IPS-NIHi11 (cell line): ENCODE measurements at places on chromosomes 5 and 9.

GRCh38 chr9:101054657-101055056 is 26.1 kb downstream of the PLPPR1 start:
- peak; percentile 19 for DNase-seq

DNA sequence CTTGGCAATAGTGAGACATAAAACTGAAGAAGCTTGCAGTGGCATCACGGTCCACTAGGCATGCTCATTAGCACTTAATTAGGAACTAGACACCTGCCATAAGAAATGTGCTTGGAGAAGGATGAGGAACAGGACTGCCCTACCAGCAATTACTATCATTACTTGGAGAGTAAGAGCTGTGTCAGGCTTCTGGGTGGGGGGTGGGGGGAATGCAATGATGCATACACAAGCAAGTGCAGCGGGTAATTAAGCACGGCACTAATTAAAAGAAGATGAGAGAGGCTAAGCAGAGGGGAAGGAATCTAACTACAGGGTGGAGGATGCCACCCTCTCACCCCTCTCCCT is 53.1 kb downstream of the TLE1 start:
- DNase-seq: no peak

GRCh38 chr5:74446725-74447241 is 193.7 kb downstream of the ENC1 start:
- no peak for DNase-seq

GRCh38 chr5:44659334-44659733 is 149.4 kb upstream of the MRPS30 start:
- DNase-seq: no peak

DNA sequence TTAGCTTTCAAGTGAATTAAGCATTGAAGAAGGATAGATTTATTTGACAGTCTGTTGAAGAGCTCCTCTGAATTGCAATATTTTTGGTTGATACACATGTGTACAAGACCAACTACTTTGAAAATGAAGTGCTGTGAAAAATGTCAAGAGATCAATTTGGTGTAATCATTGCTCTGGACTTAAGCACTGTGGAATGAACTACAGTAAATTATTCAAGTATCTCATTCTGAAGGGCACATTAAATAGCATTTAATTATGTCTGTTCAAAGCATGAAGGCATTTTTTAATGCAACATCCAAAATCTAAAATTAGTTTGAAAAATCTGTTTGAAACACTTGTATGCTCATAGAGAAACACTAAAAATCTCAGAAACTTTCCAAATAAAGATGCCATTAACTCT is 107.5 kb downstream of the CDH18 start:
- no peak for DNase-seq

GRCh38 chr5:148793261-148793660 is 33.1 kb upstream of the ADRB2 start:
- DNase-seq: no peak

DNA sequence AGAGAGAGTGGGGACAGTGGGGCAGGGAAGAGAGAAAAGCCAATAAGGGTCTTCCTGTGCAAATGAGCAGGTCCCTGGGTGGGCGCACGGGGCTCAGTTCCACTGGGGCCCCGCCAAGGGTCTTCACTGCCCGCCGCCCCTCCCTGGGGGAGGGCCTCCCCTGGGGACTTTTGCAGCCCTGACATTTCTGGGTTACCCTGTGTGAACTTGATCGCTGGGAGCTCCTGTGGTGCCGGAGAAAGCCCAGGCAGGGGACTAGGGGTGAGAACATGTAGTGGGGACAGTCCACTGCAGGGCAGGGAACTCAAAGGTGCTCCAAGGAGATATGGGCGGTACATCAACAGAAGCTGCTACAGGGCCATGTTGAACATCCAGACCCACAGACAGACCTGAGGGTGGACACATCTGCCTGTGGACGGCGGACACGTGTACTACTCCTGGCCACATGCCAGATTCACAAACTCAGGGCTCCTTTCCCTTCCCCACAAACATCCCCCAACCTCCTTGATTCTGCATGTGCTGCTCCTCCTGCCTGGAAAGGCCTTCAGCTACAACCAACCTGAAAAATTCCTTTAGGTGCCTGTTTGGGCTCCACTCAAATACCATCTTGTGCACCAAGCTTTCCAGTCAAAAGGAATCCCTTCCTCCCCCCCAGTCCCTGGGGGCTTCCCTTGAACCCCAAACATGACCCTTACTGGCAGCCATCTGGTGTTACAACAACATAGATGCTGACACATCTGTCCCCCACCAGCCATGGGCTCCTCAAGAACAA is 43.0 kb upstream of the NEK6 start:
- no peak for DNase-seq

GRCh38 chr5:126178521-126178920 is 244.7 kb upstream of the GRAMD2B start:
- no peak for DNase-seq

- DNase-seq: peak; percentile 80
Observed at GRCh38 chr9:18504707-18505106, 30.8 kb downstream of the ADAMTSL1 start.

DNA sequence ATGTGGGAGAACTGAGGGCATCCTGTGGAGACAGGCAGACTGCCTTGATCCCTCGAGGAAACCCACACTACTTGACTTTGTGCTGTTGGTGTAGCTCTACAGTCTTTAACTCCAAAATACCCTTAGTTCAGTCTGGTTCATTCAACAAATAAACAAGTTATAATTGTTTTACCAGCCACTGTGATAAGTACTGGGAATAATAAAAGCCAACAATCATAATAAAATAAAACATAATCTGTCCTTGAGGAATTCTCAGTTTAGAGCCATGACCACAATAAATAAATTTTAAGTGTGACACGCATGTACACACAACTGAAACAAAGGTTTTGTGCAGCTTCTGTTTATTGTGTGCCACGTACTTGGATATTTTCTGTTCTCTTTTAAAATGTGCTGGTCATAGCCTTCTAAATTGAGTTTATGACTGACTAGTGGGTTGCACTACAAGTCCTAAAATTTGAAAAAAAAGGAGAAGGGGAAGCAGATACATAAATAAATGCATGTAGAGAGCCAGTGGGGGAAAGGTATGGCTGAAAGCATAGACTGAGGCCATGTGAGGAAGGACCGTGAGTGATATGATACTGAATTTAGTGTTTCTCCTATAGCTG is 6.2 kb upstream of the SCAMP1 start:
- DNase-seq: no peak

- no peak for DNase-seq
Observed at GRCh38 chr9:124361128-124361527, 54.1 kb downstream of the PSMB7 start.

- no peak for DNase-seq
Observed at GRCh38 chr5:74340476-74340875, 300.1 kb downstream of the ENC1 start.

DNA sequence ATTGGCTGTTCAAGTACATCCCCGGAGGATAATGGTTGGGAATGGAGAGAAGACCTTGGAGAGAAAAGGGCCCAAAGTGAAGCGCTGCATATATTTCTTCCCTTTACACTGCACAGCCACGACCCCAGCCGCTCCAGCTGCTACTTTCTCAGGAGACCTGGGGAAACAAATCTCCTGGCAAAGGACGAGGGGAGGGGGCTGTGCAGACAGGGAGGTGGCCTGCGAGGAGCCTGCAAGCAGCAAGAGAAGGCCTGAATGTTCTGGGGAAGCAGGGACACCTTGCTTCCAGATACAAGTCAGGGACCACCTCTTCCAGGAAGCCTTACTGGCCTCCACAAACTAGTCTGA is 739 bp upstream of the PDLIM4 start:
- DNase-seq: no peak

GRCh38 chr5:112738191-112738560 is 491 bp downstream of the APC start:
- DNase-seq: peak; percentile 9

DNA sequence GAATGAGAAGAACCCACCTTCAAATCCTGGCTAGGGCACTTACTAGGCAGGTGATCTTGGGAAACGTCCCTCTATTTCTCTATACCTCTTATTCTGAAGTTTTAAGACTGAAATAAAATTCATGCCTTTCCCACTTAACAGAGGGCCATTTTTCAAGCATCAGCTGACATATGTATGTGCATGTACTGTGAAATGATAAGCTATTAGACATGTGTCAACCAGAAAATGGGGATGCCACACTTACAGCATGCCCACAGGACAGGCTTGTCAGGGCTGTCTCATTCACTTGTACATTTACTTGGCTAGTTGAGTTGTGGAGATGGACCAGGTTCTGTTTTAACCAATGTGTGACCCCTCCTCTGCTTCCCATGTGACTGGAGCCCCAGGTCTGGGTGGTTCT is 78.5 kb downstream of the C9orf152 start:
- no peak for DNase-seq

- no peak for DNase-seq
Observed at GRCh38 chr9:138020120-138020794, 142.7 kb downstream of the CACNA1B start.

GRCh38 chr5:169801324-169801777 is 164.3 kb downstream of the DOCK2 start:
- DNase-seq: no peak

DNA sequence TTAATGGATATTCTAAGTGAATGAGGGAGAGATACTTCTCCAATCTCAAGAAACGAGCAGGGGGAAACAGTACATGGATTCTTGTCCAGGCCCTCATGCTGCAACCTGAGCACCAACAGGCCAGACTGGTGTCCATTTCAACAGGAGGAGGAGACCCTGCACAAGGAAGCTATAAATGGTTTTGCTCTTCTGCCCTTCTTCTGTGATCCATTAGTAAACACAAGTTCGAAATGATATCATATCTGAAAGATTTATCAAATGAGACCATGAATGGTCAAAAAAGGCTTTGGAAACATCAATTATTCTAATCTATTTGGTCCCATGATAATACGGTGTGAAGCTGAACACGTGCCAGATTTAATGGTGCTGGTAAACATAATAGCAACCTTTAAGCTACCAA is 109.8 kb downstream of the NR6A1 start:
- no peak for DNase-seq

DNA sequence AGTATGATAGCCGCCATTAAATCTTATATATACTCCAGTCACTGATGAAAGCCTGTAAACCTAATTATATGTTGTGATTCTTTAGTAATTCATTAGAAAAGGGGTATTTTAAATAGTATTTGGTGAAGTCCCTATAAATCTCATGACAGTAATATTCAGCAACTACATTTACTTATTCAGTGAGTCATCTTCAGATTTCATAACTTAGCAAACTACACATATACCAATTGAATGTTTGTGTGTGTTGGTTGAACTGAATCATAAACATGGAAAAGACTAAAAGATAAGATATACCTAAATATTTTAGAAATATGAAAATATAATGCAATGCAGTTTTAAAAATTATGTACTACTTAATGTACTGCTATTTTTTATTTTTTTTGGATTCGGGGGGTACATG is 1050.4 kb downstream of the MAT2B start:
- DNase-seq: no peak

GRCh38 chr5:167905919-167906853 is 385.3 kb upstream of the WWC1 start:
- no peak for DNase-seq

- peak; percentile 81 for DNase-seq
Observed at GRCh38 chr5:145237843-145238242, 597.3 kb downstream of the PRELID2 start.

GRCh38 chr9:124038790-124039633 is 27.4 kb downstream of the LHX2 start:
- DNase-seq: no peak

DNA sequence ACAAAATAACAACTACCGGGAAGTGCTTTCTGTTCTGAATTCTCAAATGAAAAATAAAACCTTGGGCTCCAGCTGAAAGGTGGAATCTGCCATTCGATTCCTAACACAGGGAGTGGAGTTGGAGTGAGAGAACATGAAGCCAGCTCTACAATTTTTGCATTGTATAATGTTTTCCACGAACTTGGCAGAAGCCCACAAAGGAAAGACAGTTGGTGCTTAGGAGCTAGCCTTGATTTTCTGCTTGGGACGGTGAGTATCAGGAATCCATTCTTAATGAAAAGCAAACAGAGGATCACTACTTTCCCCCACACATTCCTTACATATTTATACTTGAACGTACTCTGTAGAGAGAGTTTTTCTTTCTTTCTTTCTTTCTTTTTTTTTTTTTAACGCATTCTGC is 74.2 kb upstream of the FBXL7 start:
- DNase-seq: peak; percentile 16

DNA sequence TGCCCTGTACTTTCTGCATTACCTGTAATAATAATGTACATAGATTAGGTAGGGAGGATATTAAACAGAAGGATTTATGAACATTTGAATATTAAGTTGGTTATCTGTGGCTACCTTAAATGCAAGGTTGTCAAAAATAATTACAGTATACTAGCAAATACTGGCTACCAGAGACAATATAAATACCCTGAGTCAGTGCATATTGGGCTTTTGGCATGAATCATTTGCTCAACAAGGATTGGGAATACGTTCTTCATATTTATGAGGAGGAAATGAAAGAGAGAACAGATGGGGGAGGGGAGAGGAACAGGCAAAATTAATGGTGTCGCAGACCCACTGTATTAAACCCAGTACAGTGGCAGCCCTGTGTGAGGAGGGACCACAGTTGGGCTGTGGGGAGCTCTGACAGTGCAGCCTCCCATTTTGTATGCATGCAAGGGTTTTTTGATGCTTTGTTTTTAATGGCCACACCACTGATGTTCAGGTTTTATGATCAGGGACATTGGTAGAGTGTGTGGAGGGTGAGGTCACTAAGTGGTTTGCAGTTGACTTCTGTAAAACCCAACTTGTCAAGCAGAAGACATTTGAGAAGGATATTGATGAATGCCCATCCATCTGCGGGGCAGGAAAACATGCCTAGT is 56.9 kb downstream of the MVB12B start:
- no peak for DNase-seq

- no peak for DNase-seq
Observed at GRCh38 chr5:78776637-78777036, 128.1 kb upstream of the LHFPL2 start.

DNA sequence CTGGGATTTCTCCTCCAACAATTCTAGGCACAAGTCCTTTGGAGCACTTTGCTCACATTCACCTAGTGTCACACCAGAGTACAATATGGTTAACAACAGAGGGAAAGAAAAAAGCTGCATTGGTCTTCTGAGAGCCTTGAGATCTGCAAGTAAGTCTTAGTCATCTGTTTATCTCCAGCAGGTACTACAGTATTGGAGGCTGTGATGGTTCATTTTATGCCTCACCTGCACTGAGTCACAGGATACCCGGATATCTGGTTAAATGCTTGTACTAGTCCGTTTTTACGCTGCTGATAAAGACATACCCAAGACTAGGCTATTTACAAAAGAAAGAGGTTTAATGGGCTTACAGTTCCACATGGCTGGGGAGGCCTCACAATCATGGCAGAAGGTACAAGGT is 525.0 kb downstream of the NR2F1-AS1 start:
- no peak for DNase-seq

DNA sequence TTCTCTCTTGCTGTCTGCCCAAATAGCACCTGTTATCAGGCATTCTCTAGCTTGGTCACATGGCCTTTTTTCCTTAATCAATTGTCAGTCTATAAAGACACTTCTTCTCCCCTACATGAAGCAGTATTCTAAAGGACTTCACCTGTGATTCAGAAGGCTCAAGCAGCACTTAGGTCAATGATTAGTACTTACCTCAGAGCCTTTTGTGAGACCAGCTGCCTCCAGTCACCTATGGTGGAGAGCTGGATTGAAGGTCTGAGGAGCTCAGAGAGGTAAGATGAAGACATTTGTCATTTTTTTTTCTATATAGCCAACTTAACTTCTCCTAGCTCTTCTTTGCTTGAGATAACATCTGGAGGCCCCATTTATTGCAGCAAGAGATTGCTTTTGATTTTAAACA is 278.3 kb upstream of the PCSK5 start:
- DNase-seq: no peak

- DNase-seq: no peak
Observed at GRCh38 chr9:4397917-4398316, 92.4 kb upstream of the SLC1A1 start.

GRCh38 chr5:155418960-155419579 is 405.5 kb downstream of the KIF4B start:
- no peak for DNase-seq
